Fibroblast of lung (primary cell): ENCODE measurements at places on chromosomes 3 and 15. TPM values are rescaled to one million over a fixed set of nuclear protein-coding genes. Genes with fewer than 3 reads are reported as not detected.

ACTC1 gene
- total RNA-seq: 0.33 TPM in 1 of 2 replicates, not detected in the other

TMEM158 gene
- total RNA-seq: 79.4 and 125 TPM in 2 replicates

TMEM212 gene
- total RNA-seq: not detected in 2 replicates

PRICKLE2 gene
- total RNA-seq: 25.9 and 29.4 TPM in 2 replicates

SPTBN5 gene
- total RNA-seq: 0.26 and 0.66 TPM in 2 replicates

ITGA11 gene
- total RNA-seq: 29.6 and 43.7 TPM in 2 replicates

LRRIQ4 gene
- total RNA-seq: under 0.01 TPM in 1 of 2 replicates, not detected in the other

IGSF10 gene
- total RNA-seq: 45.9 and 55.0 TPM in 2 replicates

GLCE gene
- 23.9 and 27.7 TPM in 2 replicates for total RNA-seq

ARPC4 gene
- total RNA-seq: 167 and 174 TPM in 2 replicates

NME9 gene
- not detected in 2 replicates for total RNA-seq

GUCA1C gene
- total RNA-seq: not detected in 2 replicates

ACP3 gene
- 0.77 and 3.5 TPM in 2 replicates for total RNA-seq

FSIP1 gene
- 3.9 and 5.1 TPM in 2 replicates for total RNA-seq

COL8A1 gene
- 24.7 and 85.4 TPM in 2 replicates for total RNA-seq

SI gene
- not detected in 2 replicates for total RNA-seq

LRIG1 gene
- 82.4 and 104 TPM in 2 replicates for total RNA-seq

LRRC49 gene
- 20.5 and 31.5 TPM in 2 replicates for total RNA-seq

ITPKA gene
- 3.9 and 35.0 TPM in 2 replicates for total RNA-seq

IL17RE gene
- 0.26 and 0.99 TPM in 2 replicates for total RNA-seq

CPA3 gene
- not detected in 2 replicates for total RNA-seq

FETUB gene
- not detected in 2 replicates for total RNA-seq

LARP6 gene
- 72.9 and 108 TPM in 2 replicates for total RNA-seq

SKOR1 gene
- under 0.01 and 0.17 TPM in 2 replicates for total RNA-seq

SLC22A14 gene
- total RNA-seq: under 0.01 and 0.17 TPM in 2 replicates

RTP4 gene
- total RNA-seq: 2.1 and 3.5 TPM in 2 replicates

DNAH12 gene
- under 0.01 and 0.17 TPM in 2 replicates for total RNA-seq

LRTM1 gene
- total RNA-seq: not detected in 2 replicates

CKMT1B gene
- not detected in 2 replicates for total RNA-seq

MCF2L2 gene
- total RNA-seq: under 0.01 TPM in 2 replicates

SLC2A2 gene
- not detected in 2 replicates for total RNA-seq

MYO5C gene
- under 0.01 TPM in 2 replicates for total RNA-seq

MITF gene
- 22.3 and 34.3 TPM in 2 replicates for total RNA-seq

TGM5 gene
- under 0.01 TPM in 1 of 2 replicates, not detected in the other for total RNA-seq

SLC28A1 gene
- not detected in 2 replicates for total RNA-seq

CLRN1 gene
- not detected in 2 replicates for total RNA-seq

CA12 gene
- 41.9 and 48.4 TPM in 2 replicates for total RNA-seq

NR1I2 gene
- total RNA-seq: under 0.01 TPM in 1 of 2 replicates, not detected in the other
